ACHN (cell line): ENCODE measurements at places on chromosomes 7 and 10.

GRCh38 chr7:76126632-76127031 is 75.1 kb upstream of the SRRM3 start:
- DNase-seq, result no peak

DNA sequence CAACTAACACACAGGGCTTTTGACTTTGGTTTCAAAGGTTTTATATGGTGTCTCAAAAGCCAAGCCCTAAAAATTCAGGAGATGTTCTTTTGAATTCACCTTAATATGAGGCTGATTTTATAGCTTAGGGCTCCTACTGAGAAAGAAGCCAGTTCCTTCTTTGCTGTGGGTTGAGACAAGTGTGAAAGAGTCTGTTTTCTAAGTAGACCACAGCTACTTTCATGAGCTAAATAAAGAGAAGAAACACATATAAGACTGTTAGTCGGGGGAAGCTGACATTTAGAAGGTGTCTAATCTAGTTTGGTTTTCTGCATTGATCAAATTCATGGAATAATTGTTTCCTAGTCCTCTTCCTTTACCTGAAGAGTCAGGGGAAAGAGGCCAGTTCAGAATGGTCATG is 332.1 kb upstream of the CELF2 start:
- DNase-seq, result no peak

- DNase-seq, result no peak
Observed at GRCh38 chr10:14659626-14660196, 115.0 kb downstream of the FAM107B start.

- no peak for DNase-seq
Observed at GRCh38 chr7:25067726-25068501, 57.1 kb downstream of the CYCS start.

GRCh38 chr10:4243651-4244050 is 458.6 kb upstream of the KLF6 start:
- DNase-seq, result peak; percentile 84

DNA sequence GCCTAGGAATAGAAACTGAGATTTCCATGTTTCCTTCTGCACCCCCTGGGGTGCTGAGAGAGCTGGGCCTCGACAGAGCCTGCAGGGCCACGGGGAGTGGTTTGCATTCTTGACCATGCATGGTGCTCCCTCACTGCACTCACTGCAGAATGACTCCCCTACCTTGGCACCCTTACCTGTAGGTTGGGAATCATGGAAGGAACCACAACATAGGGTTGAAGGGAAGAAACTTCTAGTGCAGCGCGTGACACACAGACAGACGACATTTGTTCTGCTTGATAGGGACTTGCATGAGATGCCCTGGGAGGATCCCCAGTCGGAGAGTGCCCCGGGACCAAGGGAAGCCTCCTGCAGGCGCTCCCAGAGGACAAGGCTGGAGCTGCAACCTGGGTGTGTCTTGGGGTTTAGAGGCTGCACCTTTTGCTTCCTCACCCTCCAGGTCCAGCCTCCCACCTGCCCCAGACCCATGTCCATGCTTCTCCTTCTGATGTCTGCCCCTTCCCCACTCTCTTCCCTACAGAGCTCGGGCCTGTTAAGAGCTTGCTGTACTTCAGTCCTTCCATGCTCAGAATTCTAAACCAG is 245.2 kb downstream of the ABCA13 start:
- DNase-seq, result no peak
